ENCODE measurements at places on chromosomes 7 and 10. TPM values are rescaled to one million over a fixed set of nuclear protein-coding genes. Genes with fewer than 3 reads are reported as not detected.

PTF1A gene
- total RNA-seq = not detected

ORC5 gene
- 21.2 TPM for total RNA-seq

DNA sequence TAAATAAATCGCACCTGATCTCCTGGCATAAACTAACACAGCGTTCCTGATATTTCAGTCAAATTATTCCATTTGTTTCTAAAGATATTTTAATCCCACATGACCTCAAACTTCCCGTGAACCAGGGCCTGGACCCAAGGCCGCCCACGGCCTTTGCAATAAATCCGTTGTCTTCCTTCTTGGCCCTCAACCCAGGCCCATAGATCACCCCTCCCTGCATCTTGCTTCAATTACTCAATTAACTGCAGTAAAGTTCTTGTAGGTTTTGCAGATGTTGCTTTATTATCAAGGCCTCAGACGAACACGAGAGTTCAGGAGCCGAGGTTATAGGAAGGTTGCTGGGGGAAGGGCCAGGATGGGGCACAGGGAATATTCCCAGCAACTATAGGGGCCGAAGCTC, 249.4 kb downstream of the RAB11FIP2 start:
- no peaks in the 10 kb centered on the region for H3K4me1 ChIP-seq
- H3K27me3 ChIP-seq = peaks cover 2% of the 10 kb centered on the region
- no peak for DNase-seq
- no peak overlapping the region for H3K27ac ChIP-seq

DNA sequence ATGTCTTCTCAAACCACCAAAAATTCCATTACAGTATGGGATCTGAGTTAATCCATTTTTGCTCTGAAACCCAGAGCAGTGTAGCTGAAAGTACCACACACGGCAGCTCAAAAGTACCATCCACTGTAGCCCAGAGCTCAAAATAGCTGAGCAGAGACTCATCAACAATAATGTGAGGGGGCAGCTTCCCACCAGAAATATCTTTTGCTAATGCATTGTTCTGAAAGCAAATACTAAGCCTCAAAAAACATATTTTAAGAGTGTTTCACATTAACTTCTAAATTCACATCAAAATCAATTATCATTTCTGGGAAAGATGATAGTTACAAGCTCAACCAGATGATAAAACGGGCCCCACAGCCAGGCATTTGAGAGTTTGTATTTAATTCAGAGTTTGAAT, 73.7 kb downstream of the ABLIM1 start:
- no peak overlapping the region for H3K4me3 ChIP-seq
- no peak for DNase-seq
- no peaks in the 10 kb centered on the region for H3K4me1 ChIP-seq
- peaks cover 14% of the 10 kb centered on the region for H3K27me3 ChIP-seq

Data from activated CD8-positive, alpha-beta T cell treated with anti-CD3 and anti-CD28 coated beads, Interleukin-2, amount 10 ng/mL, durations not matched to agents 7 days and 5 days (primary cell).